ENCODE measurements at places on chromosomes 13 and 19. TPM values are rescaled to one million over a fixed set of nuclear protein-coding genes. Genes with fewer than 3 reads are reported as not detected.

HAUS8 gene
- total RNA-seq = 8.1 TPM

CGB3 gene
- total RNA-seq = not detected

DNA sequence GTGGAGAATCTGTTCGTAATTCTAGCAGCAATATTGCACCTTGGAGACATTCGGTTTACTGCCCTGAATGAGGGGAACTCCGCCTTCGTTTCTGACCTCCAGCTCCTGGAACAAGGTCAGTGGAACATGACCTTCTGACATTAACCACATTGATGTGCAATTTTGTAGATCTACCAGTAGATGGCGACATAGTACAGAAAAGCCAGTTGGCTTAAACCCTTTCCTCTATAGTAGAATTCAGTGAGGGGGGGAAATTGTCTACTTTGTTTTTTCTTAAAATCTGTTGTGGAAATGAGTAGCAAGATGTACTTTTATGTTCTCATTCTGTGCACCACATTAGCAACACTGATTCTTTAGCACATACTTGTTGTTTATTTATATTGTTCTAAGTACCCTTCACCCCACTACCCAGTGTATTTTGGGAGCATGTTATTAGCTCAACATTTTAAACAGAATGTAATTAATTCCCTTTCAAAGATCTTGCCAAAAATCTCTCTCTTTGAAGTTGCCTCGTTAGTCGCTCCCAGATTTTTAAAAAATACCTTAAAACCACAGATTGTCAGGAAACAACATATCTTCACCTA is 332.2 kb downstream of the MYO16 start:
- no peaks in the 10 kb centered on the region for H3K4me1 ChIP-seq
- no peak overlapping the region for H3K4me3 ChIP-seq

DNA sequence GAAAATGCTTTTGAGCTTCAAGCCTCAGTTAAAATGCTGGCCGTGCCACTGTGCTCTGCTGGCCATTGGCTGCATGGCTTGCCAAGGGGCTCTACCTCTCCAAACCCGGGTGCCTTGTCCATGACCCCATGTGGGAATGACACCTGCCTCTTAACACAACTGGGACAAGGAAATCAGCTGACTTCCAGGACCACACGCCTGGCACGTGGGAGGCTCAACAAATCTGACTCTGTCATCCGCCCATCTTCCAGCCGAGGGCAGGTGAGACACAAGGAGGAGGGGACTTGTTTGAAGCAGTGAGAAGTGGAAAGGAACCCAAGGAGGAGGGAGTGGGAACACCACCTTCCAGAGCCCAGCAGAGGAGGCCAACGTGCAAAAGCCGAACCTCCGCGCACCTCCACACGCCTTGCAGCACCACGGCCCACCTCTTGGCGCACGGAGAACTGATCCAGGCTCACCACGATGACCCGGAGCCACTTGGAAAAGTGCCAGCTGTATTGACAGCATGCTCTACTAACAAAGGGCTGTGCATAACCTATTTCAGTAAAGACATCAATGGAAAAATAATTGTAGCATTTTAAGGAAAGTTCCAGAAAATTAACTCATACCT is 38.3 kb downstream of the COL4A1 start:
- DNase-seq = no peak
- no peaks in the 10 kb centered on the region for H3K27me3 ChIP-seq
- peaks cover 24% of the 10 kb centered on the region for H3K4me1 ChIP-seq
- H3K27ac ChIP-seq = no peak overlapping the region
- H3K4me3 ChIP-seq = no peak overlapping the region
- no peaks in the 10 kb centered on the region for H3K36me3 ChIP-seq

ZNF729 gene
- total RNA-seq = not detected
